ENCODE measurements at places on chromosomes 3 and 15. TPM values are rescaled to one million over a fixed set of nuclear protein-coding genes. Genes with fewer than 3 reads are reported as not detected.

DNA sequence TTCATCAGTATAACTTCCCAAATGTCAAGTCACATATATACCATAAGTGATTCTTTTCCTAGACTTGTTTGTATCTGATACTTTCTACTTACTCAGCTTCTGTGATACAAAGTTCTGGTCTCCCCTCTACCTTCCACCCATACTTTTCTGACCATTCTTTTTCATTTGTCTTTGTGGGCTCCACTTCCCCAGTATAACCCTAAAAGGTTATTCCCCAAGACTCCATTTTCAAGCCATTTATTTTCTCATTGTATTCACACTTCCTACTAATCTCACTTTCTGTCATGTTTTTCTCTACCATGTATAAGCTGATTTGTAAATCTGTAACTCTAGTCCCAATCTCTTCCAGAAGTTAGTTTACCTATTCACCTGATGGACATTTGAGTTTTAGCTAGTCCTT is 34.0 kb downstream of the IQCB1 start:
- no peak for DNase-seq

CP gene
- total RNA-seq: not detected

DNA sequence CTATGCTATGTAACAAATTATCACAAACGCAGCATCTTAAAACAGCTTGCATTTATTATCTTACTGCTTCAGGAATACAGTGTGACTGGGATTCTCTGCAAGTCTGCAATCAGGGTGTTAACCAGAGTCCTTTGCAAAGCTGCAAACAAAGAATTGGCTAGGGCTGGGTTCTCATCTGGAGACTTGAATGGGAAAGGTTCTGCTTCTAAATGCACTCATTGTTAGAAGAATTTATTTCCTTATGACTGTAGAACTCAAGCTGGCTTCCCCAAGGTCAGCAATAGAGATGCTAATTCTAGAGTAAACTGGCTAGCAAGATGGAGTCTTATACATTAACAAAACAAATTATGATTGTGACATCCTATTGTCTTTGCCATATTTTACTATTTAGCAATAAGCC is 673.7 kb downstream of the DIPK2A start:
- no peak for DNase-seq

C15orf62 gene
- 2.0 TPM for total RNA-seq

DNA sequence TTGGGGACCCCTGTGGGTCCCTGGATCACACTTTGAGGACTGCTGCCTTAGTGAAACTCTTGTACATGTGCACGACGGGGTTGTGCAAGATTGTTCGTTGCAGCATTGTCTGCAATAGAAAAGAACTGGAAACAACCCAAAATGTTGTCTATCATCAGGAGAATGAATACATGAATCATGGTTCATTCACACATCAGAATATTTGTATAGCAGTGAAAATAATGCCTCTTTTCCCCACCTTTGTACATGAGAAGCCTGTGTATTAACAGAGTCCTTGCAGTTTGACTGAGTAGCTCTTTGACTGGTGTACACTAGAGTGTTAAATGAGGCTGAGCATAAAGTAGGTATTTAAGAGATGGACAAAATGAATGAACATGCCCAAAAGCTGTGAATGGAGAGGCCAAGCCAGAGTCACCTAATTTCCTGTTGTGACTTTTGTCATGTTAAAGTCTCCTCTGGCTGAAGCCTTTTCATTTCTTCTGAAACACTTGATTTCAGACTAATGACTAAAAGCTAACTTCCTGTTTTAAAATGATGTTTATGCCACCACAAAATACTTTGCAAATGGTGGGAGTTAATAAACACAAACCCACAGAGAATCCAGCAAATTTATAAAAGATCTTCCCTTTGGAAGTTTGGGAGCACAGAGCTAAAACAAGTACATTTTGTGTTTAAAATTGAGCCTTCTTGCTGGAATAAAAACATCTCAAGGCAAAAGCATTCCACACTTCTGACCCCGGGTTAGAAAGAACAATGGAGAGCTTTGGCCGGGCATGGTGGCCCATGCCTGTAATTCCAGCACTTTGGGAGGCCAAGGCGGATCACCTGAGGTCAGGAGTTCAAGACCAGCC is 20.6 kb upstream of the USP3 start:
- DNase-seq: no peak

CTXN2 gene
- not detected for total RNA-seq

GPR156 gene
- not detected for total RNA-seq

GOLGA8K gene
- 0.55 TPM for total RNA-seq

- DNase-seq: no peak
Measured at GRCh38 chr3:86481636-86482035, 509.3 kb downstream of the VGLL3 start.

CCR5 gene
- total RNA-seq: not detected

DNA sequence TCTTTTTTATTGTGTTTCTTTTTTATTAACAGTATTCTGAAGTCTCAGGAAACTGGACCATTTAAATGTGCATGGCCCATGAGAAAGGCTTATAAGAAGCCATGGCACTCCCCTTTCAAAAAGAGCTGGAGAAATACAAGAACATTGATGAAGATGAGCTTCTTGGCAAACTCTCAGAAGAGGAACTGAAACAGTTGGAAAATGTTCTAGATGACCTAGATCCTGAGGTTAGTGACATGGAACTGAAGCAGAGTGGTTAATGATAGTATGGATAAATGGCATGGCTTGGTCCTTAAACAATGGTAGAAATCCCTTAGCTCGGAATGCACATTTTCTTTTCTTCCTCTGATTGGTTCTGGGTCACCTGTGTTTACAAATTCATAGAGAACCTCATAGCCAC is 14.9 kb downstream of the TMOD2 start:
- no peak for DNase-seq

- no peak for DNase-seq
Measured at GRCh38 chr3:126319701-126320295, 37.4 kb downstream of the KLF15 start.

GRCh38 chr3:10519236-10519635 is 13.8 kb upstream of the ATP2B2 start:
- DNase-seq: no peak

ACTC1 gene
- not detected for total RNA-seq

- DNase-seq: peak; percentile 30
Measured at GRCh38 chr3:185823078-185824044, 1.5 kb downstream of the IGF2BP2 start.

DNA sequence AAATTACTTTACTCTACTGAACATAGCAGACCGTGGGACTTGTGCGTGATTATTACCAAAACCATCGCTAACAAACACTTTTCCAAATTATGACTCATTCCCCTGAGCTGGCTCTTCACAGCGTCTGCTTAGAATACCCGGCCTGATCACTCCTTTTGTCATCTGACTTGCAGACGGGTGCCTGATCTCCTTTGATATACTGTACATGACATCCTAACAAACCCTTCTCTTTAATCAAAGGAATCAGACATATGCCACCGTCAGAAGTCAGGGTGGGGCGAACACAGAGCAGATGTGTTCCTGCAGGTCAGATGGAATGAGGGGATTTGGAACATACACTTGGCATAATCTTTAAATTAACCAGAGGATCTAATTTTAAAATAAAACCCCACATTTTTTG is 48.5 kb upstream of the SH3GL3 start:
- DNase-seq: no peak

DNA sequence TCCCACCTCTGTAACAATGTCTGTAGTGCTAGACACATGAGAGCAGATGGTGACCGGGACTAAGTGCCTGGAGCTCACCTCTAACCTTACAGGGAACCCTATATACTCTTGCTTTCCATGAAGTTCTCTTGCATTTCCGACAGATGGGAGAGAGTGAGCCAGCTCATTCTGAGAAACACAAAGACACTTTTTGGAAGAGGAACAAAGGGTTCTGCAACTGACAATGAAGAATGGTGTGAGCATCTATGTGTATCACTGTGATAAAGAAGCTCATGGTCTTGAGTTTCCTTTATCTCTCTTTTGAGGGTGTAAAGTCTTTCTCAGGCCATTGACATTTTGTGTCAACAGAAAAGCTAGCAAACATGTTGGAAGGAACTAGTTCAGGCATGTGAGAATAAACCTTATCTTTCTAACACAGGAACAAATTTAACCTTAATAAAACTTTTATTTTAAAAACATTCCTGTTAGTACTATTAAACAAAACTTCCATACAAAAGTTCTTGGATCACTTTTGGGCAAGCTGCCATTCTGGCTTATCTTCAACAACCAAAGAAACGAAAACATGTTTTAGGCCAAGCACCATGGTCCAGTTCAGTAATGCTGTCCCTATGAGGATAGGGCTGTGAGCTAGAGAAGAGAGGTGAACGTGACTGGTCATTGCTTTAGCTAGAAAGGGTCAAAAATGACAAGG is 142.7 kb downstream of the THRB start:
- DNase-seq: no peak

DNA sequence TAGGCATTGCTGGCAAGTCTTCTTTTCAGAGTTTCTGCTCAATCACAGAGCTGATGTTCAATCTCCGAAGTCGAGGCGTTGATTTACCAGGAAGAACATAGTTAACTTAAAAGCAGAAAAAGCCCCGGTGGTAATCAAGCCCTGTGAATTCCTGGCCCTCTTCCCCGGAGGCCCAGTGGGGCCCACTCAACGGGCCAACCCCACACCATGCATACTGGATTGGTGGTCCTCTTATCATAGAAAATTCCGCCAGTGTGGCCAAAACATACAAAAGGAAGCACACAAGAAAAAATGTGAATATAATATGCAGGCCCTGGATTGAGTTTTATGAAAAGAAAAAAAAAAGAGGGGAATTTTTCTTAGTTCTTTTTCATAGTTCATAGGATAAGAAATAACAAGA is 873.0 kb upstream of the NR2F2 start:
- no peak for DNase-seq

GRCh38 chr3:71250026-71250425 is 333.5 kb downstream of the FOXP1 start:
- DNase-seq: no peak

DNA sequence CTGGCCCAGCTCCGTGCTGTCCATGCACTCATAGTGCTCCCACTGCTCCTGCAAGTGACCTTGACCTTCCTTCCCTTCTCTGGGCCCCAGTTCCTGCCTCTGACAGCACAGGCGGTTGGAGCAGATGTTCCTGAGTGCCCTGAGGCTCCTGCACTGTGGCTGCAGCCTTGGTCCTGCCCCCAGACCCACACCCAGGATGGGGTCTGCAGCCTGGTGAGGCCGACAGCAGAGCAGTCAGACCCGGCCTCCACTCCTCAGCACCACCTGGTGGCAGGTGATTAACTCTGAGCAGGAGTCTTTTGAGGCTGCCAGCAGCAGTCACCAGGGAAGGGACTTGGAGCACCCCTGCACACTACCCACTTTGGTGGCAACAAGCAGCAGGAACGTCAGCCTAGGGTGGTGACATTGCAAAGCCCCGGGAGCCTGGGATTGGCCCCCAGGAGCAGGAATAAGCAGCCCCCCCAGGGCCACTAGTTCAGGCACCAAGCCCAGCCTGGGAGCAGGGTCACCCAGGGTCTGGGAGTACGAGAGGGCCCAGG is 64.6 kb downstream of the CYP11A1 start:
- DNase-seq: peak; percentile 53

DNA sequence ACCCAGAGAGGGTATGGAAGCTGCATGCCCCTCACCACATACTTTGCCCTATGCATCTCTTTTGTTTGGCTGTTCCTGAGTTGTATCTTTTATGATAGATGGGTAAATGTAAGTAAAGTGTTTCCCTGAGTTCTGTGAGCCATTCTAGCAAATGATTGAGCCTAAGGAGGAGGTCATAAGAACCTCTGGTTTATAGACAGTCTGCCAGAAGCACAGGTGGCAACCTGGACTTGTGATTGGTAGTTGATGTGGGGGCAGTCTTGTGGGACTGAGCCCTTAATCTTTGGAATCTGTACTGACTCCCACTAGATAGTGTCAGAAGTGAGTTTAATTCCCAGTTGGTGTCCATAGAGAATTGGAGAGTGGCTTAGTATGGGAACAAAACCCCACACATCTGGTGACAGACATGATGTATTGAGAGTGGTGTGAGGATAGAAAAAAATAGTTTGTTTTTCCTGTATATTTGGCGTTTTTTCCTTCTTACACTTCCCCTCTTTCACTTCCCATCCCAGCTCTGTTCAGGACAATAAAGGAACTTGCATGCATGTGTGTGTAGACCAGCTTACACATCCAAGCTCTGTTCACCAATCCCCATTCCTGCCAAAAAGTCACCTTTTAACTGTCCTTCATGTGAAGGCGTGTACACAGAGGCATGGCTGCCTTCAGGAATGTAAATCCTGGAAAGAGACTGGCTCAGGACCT is 38.1 kb upstream of the SPPL2A start:
- no peak for DNase-seq

- DNase-seq: no peak
Measured at GRCh38 chr3:100611221-100611620, 1.8 kb downstream of the ADGRG7 start.

LRRC31 gene
- not detected for total RNA-seq

CD96 gene
- 97.9 TPM for total RNA-seq

FAN1 gene
- 24.3 TPM for total RNA-seq

DNA sequence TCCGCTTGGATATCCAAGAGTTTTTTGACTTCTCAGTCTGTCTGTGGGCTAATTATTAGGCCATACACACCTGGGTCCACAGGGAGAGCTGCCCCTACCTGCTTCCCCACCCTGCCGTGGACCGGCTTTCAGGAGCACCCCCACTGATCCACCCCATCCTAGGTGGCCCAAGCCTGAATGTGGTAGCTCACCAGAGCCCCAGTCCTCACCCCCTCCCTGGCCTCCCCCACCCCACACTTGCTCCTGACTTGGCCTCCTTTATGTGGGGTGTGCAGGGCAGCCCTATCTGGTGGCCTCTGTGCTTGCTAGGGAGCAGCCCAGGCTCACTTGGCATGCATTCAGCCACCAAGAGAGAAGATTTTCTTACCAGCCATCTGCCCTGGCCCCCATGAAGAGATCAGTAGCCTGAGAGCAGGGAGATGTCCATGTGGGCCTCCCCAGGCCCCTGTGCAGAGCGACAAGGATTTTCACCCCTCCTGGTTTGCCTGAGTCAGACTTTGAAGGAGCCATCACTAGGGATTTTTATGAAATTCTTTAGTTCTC is 11.2 kb downstream of the LRRK1 start:
- no peak for DNase-seq

DNA sequence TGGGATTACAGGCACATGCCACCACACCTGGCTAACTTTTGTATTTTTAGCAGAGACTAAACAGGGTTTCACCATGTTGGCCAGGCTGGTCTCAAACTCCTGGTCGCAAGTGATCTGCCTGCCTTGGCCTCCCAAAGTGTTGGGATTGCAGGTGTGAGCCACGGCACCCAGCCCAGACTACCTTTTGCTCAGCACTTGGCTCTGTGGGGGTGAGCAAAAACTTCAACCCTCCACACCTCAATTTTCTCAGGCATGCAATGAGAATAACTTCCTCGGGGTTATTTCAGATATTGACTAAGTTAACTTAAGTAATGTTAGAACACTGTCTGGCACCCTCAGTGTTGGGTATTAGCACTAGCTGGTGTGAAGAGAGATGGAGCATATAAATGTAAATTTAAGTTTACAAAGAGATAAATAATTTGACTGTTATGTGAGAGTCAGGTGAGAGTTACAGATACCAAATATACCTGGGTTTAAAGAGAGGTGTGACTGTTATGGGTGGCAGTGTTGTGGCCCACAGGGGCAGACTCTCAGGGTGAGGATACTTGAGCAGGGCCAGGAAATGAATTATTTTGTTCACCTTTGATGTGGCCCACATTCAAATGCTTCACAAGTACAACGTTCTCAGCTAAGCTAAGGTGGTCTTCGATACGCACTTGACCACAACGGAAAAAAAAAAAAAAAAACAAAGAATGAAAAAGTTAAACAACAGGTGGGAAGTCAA is 29.0 kb downstream of the CPOX start:
- no peak for DNase-seq
